SJSA1 (cell line): ENCODE measurements at places on chromosomes 1 and 21.

DNA sequence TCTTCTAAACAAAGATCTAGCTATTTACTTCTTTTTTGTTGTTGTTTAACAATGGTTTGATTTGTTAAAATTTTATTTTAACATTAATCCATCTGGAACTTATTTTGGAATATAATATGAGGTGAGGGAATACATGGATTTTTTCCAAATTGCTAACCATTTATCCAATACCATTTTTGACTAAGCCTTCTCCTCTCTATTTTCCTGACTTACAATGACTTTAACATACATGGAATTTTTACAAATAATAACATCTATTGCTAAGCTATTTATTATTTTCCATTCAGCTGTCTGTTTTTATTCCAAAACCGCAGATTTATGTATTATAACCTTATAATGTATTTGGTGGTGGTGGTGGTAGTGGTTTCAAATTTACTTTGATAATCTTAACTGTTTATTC lies 420.3 kb upstream of the ADGRL2 start:
- no peak for DNase-seq

- DNase-seq: peak; percentile 59
These were observed 31.8 kb upstream of the JUN start for GRCh38 chr1:58815686-58816071.

DNA sequence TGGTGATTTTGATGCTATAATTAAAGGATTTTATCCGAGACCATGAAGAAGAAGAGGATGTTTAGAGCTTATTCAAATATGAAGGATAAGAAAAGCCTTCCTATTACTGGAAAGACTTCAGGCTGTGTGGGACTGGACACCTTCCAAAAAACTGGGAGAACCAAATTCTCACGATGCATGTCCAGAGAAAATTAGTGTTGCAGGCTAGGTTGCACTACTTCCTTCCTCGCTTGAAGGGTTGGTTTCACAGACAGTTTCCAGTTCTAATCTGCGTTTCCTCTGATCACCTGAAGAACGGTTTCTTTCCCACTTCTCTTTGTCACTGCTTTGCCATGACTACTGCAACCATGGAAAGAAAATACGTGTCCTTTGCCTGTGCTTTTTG lies 2.0 kb downstream of the MTARC2 start:
- DNase-seq: no peak

DNA sequence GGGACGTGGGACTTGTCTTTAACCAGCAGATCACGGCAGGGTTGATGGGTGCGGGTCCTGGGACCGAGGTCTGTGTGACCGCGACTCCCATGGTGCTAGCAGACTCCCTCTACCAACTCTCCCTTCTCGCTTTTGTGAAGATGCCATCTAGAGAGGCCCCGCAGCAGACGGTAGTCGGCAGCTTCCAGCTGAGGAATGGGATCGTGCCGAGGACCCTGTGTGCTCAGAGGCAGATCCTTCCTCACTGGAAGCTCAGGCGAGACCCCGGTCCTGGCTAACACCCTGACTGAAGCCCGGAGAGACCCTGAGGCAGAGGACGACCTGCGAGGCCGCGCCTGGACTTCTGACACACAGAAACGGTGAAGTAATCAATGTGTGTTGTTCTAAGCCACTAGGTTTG lies 12.5 kb upstream of the SPATC1L start:
- DNase-seq: no peak

DNA sequence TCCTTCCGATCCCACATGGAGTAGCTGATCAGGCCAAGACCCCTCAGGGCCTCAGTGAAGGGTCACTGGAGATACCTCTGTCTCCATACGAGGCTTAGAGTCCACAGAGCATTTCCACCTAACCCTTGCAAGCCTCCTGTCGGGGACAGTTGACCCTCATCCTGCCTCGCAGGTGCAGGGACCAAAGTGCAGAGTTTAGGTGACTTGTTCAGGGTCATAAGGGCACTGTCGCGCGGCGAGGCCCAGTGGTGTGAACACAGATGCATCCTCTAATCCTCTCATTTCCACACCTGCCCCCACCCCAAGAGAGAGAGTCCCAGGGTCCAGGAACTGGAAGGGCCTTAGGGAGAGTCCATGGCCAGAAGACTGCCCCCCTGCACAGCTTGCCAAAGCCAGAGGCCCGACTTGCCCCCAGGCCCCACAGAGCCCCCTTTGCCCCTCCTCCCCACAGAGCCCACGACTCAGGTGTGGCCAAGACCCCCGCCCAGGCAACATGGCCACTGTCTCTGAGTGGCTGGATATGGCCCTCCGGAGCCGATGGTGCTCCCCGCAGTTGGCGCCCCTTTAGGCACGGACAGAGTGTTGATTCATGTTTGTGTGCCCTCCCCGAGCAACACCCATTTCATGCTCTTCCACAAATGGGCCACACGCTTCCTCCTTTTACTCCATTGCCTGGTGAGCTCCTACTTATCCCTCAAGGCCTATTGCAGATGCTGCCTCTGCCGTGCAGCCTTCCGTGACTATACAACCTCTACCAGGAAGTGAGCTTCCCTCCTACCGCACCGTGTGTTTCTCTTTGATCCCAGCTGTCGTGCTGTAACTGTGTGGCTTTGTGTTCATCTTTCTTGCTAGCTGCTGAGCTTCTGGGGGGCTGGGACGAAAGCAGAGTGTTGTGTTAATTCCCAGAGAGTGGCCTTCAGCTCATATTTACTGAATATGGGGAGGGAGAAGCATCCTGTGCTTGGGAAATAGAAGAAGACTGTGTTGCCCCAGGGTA lies 1.7 kb downstream of the TRPM2 start:
- DNase-seq: no peak

- DNase-seq: no peak
These were observed 209.6 kb downstream of the GIPC2 start for GRCh38 chr1:78255383-78255782.

GRCh38 chr1:114384922-114385321 lies 126.1 kb downstream of the TRIM33 start:
- no peak for DNase-seq

DNA sequence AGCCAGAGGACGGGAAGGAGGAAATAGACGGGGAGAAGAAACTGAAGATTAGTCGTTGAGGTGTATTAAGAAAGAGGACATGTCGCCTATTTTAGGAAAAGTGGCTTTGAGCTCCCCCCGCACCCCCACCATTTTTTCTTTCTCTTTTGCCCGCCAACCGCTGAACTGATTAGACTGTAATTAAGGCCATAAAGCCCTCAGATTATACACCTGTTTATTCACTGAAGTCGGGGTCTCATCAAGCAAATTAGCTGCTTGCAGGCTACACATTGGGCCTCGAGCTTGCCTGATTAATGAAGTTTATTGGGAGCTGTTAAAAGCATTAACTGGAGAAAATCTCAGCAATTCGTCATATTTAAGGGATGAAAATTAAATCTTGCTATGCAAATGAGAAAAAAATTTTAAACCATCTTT lies 119.4 kb upstream of the RRP15 start:
- DNase-seq: no peak

DNA sequence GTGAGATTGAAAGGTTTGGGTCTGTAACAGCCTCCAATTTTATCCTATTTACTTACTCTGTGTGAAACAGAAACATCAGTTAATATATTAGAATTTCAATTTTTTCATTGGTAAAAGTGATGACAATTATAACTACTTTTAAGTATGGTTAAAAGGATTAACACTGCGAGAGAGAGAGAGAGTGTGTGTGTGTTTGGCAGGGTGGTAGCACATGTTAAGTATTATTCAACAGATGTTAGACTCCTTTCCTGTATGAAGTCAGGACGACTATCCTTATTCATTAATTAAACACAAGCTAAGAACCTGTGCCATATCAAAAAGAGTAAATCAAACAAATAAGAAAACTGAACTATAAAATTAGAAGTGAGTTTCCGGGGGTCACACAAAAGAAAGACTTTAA lies 662.5 kb downstream of the PLPP3 start:
- no peak for DNase-seq

DNA sequence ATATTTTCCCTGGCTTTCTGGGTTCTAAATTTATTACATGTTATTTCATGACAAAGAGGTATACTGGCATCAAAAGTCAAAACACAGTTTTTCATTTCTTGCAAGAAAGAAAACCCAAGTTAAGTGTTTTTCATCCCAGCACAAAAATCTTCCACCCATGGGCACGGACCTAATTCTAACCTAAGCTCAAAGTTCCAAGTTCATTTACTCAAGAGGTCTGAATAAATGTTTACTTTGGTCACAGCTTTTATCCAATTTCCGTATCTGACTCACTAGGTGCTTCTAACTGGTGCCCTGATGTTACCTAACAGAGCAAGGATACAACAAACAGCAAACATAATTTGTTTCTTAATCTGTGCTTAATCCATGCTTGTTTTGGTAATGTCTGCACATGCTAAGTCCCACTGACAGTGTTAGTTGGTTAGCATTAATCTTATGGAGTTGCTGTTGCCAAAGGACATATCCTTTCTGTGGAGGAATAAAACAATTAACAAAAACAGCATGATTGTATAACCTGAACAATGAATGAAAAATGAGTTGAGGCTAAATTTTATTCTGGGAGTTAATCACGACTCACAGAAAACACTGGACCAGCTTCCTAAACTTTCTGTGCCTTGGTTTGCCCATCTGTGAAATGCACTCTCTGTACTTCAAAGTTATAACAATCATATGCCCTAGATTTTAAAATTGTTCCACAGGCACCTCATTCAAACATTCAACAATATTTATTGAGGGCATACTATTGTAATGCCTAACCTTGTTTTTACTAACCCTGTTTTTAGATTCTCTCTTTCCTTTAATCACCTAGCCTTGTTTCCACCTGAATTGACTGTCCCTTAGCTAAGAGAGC lies 4.2 kb upstream of the CHD1L start:
- no peak for DNase-seq

- DNase-seq: no peak
These were observed 933.4 kb downstream of the PLA2G4A start for GRCh38 chr1:187762118-187762517.

GRCh38 chr1:42189931-42190853 lies 25.6 kb upstream of the GUCA2A start:
- DNase-seq: no peak

DNA sequence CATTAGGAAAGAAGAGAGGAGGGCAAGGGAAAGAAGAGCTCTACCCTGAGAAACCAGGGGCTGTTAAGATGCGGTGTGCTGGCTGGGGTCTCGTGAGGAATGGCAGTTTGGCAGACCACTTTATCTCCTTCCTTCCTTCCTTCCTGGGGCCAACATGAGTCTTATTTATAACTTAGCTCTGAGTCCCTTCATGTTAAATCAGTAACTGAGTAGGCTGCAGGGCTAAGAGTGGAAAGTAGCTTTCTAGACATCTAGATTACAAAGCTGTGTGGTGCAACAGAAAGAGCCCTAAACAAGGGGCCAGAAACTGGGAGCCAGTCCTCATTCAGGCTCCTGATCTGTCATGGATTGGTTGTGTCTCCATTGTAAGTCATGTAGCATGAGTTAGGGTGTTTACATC lies 135.4 kb upstream of the DUSP10 start:
- no peak for DNase-seq

DNA sequence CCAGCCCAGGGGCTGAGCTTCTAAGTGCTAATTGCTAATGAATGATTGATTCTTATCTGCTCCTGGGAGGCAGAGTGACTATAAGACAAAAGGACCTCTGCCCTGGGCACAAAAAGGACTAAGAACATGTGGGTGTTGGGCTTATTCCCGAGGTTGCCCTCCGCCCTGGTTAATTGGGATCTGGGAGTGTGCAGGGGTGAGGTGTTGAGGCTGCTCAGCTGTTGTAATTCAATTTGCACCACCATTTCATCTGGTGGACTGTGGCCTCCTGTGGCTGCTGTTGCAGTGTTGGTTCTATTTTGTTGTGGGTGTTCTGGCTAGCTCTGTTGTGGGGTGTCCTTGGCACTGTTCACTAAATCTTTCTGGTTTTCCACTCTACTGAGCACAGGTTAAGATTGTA lies 13.3 kb downstream of the KNCN start:
- DNase-seq: no peak

DNA sequence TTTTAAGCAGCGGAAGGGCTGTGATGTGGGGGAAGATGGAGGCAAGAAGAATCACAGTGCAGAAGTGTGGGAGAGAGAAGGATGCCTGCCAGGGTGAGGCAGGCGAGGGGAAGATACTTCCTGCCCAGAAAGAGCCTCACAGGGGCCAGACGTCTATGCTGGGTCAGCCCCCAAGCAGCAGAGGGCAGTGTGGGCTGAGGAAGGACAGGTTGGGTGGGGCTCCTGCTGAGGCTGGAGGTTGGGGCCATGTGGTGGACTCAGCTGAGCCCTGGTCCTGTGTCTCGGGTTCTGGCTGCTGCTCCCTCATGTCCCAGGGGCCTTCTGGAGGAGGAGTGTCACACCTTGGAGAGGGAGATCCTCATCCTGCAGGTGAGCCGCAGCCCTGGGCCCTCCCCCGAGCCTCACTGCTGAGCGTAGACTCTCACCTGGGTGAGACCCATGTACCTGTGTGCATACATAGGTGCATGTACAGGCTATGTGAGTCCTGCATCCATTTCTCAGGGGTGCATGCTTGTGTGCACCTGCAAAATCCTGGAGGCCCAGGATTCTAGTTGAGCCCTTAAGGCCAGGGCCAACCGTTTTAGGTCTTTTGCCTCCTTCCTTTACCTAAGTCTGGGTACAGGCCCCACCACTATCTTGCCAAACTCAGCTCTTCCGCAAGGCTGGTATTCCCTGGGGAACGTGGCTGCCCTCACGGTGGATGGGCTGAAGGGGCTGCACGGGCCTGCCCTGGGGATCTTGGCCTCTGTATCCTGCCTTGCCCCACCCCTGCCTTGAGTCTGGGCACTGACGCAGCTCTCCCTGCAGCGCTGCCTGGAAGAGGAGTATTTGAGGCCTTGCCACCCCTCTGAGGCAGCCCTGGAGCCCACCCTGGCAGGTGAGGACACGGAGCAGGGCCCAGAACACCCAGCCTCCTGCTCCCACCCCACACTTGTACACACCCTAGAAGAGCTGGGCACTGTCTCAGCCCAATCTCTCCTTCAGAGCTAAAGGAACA lies 3.7 kb downstream of the CCDC24 start:
- DNase-seq: no peak

DNA sequence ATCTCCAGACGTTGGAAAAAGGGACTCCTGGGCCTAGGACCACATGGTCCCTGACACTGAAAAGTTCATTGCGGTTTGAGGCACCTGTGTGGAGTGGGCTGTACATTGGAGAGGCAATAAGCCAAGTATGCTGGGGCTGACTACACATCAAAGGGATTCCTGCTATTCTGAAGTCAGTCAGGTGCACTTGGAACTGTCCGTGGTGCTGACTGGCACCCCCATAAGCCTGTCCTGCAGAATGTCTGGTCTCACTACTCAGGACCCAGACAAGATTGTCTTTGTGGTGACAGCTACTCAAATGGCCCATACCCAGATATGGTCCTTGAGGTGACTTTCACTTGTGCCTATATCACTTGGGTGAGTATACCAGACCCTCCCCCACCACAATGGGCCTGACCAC lies 150.6 kb downstream of the RWDD3 start:
- no peak for DNase-seq

- no peak for DNase-seq
These were observed 100.5 kb upstream of the KCNK1 start for GRCh38 chr1:233513431-233513830.

GRCh38 chr1:83829106-83829505 lies 169.8 kb downstream of the TTLL7 start:
- DNase-seq: no peak

- no peak for DNase-seq
These were observed 3.7 kb upstream of the PARP1 start for GRCh38 chr1:226411619-226412018.

- no peak for DNase-seq
These were observed 418.5 kb downstream of the DPYD start for GRCh38 chr1:97502360-97502759.
